ENCODE measurements at places on chromosomes 5 and 9.
A peak's percentile ranks its signal among the peaks of the same experiment; 100 is the strongest.

GRCh38 chr5:171493646-171494393 is 74.4 kb downstream of the FGF18 start:
- DNase-seq = no peak

GRCh38 chr5:132435447-132435846 is 55.1 kb downstream of the IRF1 start:
- peak; percentile 6 for DNase-seq

DNA sequence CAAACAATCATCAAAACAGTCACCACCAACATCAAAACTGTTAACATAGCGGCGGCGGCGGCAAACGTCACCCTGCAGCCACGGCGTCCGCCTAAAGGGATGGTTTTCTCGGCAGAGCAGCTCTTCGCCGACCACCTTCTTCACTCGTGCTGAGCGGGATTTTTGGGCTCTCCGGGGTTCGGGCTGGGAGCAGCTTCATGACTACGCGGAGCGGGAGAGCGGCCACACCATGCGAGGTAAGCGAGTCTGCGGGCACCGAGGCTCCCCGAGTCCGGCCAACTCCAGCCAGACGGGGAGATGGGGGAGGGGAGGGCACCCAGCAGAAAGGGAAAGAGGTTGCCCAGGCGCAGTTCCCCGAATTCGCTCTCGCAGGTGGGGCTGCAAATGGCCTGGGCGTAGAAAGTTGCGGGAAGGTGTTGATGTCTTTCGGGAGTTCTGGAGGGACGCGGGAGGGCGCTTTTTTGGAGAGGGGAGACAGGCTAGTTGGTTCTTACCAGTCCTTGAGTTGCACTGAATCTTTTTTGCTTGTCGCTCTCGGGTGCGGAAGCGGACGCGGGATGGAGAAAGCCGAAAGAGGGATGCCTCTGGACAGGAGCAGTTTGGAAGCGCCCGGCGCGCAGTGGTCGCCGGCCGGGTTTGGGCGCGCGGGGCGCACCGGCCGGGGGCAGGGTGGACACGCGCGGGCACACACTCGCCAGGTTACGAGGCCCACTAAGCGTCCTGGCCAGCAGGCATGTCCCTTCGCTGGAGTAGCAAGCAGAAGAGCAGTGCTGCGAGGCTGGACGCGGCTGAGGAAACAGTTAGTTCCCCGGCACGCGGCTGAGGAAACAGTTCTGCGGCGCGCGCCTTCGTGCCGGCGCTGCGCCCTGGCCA is 849 bp downstream of the RORB start:
- peak; percentile 38 for DNase-seq

DNA sequence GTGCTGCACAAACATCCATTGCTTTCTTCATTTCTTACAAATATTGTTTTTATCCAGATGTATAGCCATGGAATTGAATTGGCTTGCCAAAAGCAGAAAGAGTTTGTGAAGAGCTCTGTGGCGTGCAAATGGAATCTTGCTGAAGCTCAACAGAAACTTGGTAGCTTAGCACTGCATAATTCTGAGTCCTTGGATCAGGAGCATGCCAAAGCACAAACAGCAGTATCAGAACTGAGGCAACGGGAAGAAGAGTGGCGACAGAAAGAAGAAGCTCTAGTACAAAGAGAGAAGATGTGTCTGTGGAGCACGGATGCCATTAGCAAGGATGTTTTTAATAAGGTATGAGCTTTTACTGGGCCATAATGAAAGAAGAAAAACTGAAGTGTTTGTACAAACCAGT is 5.5 kb downstream of the CDC37L1 start:
- no peak for DNase-seq

GRCh38 chr5:151223447-151224264 is at the start of gene CCDC69:
Gene CCDC69, minus strand, starts transcription at chr5:151224092. Its CDS starts 122 bp downstream, at chr5:151223970.
- DNase-seq = peak; percentile 80

GRCh38 chr9:126809068-126809467 is 4.2 kb downstream of the ZBTB43 start:
- no peak for DNase-seq

DNA sequence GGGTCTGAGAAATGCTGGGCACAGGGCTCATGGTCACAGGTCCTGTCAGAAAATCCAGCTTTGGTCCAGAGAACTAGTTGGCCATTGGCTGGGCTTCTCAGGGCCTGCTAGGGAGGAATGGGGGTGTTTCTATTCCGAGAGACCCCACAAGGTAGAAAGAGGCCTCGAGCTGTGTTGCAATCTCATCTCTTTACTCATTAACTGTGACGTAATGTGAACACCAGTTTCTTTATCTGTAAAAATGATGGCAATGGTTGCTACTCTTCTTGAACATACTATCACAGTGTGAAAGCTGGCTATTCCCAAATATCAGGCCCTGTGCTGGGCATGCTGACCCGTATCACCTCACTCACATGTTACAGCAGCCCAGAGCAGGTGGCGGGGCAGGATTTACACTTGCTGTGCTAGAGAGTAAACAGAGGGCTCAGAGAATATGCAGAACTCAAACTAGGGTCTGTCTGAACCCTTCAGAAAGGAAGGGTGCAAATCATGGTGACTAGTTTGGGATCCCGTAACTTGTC is 35.7 kb upstream of the SLC25A51 start:
- no peak for DNase-seq

DNA sequence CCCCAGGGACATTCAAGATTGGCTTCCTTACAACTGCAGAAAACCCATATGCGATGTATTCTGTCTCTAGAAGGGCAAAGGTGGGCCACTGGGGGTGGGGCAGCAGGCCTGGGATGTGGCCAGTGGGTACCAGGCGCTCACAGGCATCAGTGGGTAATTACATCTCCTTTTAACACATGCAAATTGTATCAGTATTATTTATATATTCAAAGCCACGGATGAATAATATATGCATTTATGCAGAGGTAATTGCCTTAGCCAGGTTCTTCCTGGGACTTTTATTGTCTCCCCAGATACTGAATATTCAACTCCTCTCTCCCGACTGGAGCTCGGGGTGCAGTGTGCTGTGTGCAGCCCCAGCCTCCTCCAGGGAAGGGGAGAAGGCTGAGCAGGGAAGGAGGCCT is 109.4 kb upstream of the MVB12B start:
- no peak for DNase-seq

DNA sequence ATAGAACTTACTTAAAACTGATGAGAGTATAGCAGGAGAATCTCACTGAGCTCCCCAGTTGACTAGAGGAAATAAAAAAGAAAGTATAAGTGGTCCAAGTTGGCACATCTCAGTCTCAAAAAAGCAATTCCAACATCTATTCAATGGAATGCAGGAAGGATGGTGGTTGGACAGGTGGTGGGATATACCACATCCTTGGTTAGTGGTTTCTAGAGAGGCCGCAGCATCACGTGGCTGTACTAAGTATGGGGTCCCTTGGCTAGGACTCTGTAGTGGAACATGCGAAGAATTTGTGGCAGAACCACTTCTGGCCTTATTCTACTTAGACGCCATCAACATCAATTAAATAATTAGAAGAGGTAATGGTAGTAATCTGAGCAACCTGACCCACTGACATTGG is 232.4 kb downstream of the SAXO1 start:
- no peak for DNase-seq

GRCh38 chr5:80672140-80672736 is 17.5 kb upstream of the DHFR start:
- peak; percentile 63 for DNase-seq

All from activated T-cell treated with anti-CD3 and anti-CD28 coated beads, Interleukin-2, amount 50 U/mL, for 24 hours (primary cell).